ENCODE measurements at places on chromosomes 12 and 14. TPM values are rescaled to one million over a fixed set of nuclear protein-coding genes. Genes with fewer than 3 reads are reported as not detected.

KRT86 gene
- not detected for total RNA-seq

GRCh38 chr14:105256292-105256960 is 8.1 kb downstream of the BTBD6 start:
- no peak for DNase-seq

- no peak for DNase-seq
Observed at GRCh38 chr14:90911121-90911520, 94.9 kb upstream of the TTC7B start.

DNA sequence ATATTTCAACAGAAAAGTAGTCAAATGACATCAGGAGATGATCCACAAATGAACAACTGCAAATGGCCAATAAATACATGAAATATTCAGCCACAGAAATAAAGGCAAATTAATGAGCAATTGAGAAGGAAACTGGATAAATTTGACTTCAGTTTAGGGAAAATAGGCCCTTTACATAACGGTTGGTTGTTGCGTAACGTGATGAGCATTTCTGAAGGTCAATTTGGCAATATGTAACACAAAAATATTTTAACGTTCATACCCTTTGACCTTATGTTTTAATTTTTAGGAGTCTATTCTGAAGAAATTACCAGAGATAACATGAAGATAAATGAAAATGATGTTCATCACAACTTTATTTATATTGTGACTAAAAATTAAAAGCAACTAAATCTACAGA is 14.7 kb upstream of the MSRB3 start:
- no peak for DNase-seq

DNA sequence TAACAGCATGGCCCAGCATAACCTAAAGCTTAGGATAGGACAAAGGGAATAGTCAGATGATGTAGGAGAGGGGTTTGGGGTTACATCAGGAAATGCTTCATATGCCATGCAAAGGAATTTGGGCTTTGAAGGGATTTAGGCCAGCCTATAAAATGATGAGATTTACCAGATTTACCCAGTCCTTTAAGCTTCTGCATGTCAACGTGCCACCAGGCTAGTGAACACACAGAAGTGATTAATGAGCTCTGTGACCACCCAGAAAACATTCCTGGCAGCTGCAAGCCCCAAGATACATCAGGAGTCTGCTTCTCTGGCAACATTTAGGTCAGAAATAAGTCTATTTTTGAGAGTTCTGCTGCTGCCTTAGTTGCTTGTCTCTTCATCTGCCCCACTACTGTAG is 118.3 kb downstream of the LRIG3 start:
- DNase-seq, result no peak

GRCh38 chr12:14416658-14417057 is 51.2 kb downstream of the ATF7IP start:
- DNase-seq, result no peak

All from ovary (tissue), 10 donors.